Right lobe of liver (tissue), 6 donors: ENCODE measurements at places on chromosomes 5 and 9.

- DNase-seq, result no peak
Observed at GRCh38 chr9:122498883-122499288, 11.7 kb upstream of the OR1J2 start.

- DNase-seq, result no peak
Observed at GRCh38 chr9:16028548-16028947, 475.7 kb downstream of the CCDC171 start.

DNA sequence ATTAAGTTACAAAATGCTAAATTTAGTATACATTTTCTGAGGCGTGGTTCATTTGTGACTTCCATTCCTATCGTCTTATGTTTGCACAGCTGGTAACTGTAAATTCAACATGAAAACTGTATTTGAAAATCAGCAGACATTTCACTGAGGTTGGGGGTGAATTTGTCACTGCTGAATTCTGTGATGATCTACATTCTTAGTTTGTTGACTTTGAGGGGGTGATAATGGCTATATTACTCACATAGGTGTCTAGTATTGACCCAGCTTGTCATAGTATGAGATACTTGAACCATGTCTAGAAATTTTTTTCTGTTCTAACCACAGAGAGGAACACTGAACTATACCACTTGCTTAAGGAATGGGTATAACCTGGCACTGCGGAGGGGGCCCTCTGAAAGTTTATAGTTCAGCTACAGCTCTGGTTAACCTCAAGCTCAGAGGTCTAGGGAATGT is 313.3 kb downstream of the PIK3R1 start:
- no peak for DNase-seq

- DNase-seq, result no peak
Observed at GRCh38 chr5:133382661-133383579, 229.4 kb downstream of the FSTL4 start.

- no peak for DNase-seq
Observed at GRCh38 chr9:115525111-115526058, 407.4 kb upstream of the TNC start.

GRCh38 chr9:97501177-97501971 is at the start of gene TMOD1:
TMOD1 (plus strand) TSS chr9:97501666; CDS start chr9:97524189, 22,523 bp downstream.
- DNase-seq, result peak; percentile 86

DNA sequence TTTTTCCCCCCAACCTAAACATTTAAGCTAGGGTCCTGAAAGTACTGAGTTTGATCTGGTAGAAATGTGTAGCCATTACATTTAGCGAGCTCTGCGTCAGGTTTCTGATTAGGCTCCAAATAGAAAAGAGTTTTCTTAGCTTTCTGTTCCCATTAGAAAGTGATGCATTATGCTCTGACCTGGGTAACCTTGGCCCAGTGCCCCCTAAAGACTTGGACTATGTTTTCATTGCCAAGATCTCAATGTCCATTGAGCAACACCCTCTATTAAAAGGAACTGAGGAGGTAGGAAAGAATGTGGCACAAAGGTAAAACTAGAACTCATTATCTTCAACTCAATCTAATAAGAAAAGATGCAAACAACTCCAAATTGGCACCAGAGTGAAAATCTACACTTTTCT is 358.9 kb upstream of the PCSK5 start:
- DNase-seq, result no peak

GRCh38 chr9:121499427-121500164 is at the start of gene GGTA1:
GGTA1 (minus strand) TSS chr9:121499844; CDS start chr9:121467922, 31,922 bp downstream.
- peak; percentile 71 for DNase-seq

DNA sequence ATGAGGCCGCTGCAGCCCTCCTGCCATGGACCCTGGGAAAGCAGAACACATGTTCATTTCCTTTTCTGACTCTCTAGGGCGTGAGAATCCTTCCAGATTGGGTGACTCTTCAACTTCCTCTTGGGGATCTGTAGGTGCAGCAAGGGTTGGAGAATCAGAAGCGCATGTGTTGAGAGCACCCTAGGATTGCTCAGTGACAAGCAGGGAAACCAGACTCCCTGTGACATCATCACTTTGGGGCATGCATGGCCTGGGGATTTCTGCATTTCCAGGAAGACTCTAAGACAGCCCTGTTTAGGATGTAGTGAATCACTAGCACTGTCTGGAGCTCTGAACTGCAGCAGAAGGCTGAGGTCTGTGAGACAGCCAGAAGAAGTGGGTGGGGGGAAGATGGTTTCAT is 15.1 kb upstream of the LCP2 start:
- DNase-seq, result no peak

- DNase-seq, result no peak
Observed at GRCh38 chr5:124772457-124773200, 26.2 kb upstream of the ZNF608 start.
